SK-N-SH treated with all-trans-retinoic acid at 6 μM for 48 hours (cell line): ENCODE measurements at places on chromosomes 11 and 22.

DNA sequence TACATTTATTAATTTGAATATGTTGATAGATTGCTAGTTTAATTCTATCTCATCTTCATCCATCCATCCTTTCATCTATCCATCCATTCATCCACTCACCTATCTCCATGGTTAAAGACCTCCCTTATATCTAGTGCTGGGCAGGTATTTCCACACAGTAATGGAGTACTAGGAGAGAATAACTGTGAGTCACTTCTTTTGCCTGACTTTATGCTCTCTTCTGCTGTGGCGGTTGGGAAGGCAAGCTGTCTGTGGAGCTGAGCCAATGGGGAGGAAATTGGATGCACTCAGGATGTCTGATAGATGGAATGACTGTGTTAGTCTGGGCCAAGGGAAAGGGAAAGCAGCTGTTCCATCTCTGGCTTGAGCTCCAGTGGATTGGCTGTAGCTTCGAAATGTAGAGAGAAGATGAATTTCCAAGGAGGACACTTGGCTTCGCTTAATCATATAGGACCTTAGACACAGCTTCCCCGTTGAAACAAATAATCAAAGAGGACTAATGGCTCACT, 60.3 kb downstream of the NELL1 start:
- no peak for ATAC-seq

DNA sequence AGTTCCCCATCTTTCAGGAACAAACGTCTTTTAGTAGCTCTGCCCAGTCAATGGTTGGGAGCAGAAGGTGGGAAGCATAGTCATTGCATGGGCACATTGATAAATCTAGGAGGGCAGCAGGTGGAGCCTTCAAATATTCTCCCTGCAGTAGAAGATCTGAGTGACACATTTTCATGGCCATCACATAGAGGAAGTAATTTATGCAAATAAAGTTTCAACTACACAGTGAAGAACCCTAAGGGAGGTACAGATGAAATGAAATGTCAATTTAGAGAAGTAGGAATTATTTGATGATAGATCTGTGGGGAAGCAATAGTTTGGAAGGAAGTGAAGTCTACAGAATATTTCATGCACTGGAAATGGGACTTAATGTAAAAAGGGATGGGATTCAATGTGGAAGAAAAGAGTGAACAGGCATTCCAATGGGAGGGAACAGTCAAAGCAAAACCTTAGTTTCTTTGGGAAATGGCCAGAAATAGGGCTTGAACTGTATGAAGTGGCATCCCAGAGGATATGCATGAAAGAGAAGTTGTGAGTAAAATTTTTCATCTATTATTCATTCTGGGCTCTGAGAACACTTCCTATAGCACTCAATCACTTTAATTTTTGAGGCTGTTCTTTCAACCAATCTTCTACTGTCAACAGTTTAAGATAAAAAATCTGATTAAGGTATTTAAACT, 256.2 kb upstream of the LUZP2 start:
- no peak for ATAC-seq

GRCh38 chr11:134760299-134760698, 348.3 kb upstream of the B3GAT1 start:
- no peak for ATAC-seq

- no peak for ATAC-seq
These were observed 64.5 kb downstream of the CCDC73 start for GRCh38 chr11:32729976-32730375.

DNA sequence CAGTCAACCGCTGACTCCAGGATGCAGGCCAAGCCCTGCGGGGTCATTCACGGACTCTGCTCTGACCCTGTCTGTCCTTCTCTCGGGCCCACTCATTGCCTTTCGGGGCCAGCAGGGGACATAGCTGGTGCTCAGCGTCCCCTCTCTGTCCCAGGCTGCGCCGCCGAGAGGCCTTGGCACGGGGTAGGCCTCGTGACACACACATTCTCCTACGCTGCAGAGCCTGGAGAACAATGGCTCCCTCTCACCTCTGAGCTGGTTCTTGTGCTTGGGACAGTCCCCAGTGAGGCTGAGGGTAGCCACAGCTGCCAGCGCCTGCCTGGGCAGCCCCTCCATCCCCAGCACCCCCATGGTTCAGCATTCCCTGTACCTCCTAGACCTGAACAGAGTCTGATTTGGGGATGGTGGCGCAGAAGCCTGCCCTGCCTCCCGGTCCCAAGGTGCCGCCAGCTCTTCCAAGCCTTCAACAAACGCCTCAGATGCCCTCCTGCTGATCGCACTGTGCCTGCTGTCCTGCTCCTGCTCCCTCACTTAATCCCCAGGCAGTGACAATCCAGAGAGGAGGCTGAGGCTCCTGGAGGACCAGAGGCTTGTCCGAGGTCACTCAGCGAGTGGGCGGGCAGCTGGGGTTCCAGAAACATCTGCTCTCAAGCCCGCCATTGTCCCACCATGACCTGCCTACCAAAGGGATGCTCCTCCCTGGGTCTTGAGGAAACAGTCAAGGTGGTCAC, 30.4 kb downstream of the DUSP8 start:
- no peak; the same call in 2 of the 3 replicates for ATAC-seq

GRCh38 chr22:37972527-37972926, 11.8 kb downstream of the SOX10 start:
- no peak for ATAC-seq

DNA sequence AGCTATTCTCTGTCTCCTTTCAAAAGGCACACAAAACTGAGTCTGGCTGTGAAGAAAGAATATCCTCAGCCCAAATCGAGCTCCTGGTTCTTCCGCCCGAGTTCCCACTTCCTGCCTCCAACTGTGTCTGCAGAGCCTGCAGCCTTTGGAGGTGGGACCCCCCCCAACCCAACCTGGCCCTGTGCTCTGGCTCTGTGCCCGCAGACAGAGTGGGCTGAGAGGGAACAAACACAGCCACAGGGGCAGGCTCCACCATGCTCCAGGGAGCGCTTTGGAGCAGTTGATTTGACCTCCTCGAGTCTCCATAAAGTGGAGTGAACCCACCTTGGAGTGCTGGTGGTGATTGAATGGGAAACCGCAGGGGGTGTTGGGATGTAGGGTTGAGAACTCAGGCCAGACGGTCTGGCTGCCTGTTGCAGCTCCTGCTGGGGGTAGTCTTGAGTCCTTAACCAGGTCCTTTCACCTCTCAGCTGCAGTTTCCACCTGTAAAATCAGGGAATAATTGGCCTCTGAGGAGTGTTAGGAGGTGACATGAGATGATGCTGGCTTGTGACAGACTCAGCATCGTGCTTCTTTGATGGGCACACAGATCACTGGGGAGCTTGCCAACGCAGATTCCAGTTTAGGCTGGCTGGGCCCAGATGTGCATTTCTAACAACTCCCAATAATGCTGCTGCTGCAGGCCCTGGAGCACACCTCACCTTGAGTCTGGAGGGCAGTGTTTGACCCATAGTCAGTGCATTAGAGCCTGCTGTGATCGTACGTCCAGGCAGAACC, 11.4 kb downstream of the DAGLA start:
- ATAC-seq: no peak

DNA sequence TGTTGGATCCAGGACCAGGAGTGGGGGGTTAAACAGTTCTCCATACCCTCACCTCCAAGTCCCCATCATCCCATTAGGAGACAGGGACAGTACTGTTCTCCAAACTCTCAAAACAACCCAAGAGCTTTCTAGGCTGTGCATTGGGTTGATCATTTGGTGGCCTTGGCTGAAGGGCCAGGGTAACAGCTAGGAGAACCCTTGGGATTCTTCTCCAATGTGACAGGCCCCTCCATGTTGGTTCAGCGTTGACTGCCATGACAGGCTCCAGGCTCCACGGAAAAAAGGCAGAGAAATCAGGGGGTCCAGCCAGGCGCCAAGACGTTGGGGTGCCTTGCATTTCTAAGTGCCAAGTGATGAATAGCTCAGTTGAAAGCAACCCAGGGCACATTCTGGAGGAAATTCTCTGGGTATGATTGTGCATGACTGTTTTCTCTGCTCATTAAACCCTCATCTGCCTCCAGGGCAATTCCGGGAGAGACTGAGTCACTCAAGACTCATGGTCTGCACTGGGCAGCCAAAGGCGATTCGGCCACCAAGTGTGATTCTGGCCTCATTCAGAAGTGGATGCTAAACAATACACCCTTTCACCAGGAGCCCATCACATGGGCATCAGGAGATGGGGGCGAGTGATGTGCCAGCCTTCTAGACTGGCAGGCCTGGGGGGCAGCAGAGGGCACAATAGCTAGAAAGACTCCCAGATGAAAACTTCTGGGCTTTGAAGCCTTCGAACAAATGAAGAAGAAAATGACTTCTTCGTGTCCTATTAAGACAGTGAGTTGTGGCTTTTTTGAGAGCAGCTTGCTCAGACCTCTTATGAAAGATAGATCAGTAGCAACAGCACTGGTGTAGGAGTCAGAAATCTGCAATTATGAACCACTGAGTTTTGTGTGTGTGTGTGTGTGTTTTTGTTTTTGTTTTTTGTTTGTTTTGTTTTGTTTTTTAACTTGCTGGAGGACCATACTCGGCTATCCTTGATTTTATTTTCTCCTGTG, 27.7 kb downstream of the CD44 start:
- ATAC-seq: peak; percentile 76

DNA sequence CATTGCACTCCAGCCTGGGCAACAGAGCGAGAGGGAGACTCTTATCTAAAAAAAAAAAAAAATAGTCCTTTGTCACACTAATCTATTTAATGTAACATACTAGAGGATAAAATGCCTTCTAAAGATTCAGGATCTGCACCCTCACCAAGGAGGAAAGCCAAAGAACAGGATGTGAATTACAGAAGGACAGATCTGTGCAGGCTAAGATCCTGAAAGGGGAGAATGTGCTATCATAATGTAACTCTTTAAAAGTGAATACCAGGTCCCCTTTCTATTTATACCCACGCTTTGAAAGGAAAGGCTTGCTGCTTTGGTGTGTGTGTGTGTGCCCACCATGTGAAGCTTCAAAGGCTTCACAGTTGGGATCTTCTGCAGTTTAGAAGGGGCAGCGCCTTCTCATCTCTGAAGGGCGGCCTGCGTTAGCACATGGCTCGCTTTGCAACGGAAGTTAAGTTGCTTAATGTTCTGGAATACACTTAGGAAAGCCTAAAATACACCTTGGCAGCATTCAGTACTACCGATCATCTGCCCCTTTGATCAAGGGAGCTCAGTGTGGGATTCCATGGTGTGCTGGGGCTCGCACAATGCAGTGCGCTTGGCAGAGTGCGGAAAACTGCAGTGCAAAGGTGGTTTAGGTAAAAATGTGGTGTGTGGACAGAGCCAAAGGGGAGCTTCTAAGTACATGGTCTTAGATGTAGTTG, 6.8 kb downstream of the CECR2 start:
- no peak for ATAC-seq

GRCh38 chr11:64998690-64999431, 2.1 kb upstream of the BATF2 start:
- ATAC-seq: no peak

- peak; percentile 100 for ATAC-seq
These were observed 74.0 kb downstream of the ADAMTS15 start for GRCh38 chr11:130522284-130522961.

DNA sequence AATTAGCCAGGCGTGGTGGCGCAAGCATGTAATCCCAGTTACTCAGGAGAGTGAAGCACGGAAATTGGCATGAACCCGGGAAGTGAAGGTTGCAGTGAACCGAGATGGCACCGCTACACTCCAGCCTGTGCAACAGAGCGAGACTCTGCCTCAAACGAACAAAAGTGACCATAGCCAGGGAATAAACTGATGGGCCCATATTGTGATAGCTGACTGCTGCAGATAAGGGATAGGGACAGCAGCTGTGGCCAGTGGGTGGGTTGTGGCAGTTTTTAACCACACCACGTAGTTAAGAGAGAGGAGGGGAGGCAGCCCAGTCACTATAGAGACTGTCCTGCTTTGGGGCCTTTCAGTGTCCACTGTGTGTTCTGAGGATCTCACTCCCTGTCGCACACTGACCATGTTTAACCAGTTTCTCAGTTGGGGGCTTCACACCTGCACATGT, 58.9 kb downstream of the PISD start:
- no peak for ATAC-seq

- ATAC-seq: no peak
These were observed 411 bp downstream of the PPP6R2 start for GRCh38 chr22:50343541-50343935.

GRCh38 chr22:23113067-23113846, 28.5 kb downstream of the RSPH14 start:
- peak; percentile 16; the same call in 2 of the 3 replicates for ATAC-seq

- ATAC-seq: no peak
These were observed 74.8 kb downstream of the NAT10 start for GRCh38 chr11:34180040-34180813.

- ATAC-seq: peak; percentile 55
These were observed 3.1 kb downstream of the CST6 start for GRCh38 chr11:66014804-66015453.

DNA sequence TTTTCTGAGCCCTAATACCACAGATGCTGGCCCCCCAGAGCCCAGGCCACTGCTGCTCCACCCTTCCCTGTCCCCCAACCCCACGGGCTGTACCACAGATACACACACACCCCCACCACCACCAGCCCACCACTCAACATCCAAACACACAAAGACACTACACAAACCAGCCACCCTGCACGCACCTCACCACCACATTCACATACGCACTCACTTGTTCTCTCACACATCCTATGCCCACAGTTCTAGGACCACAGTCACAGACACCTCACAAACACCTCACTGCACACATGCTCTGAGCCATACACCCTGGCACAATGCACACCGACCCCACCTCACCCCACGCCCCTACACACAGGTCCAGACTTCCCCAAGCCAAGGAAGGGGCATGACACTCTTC, 22.5 kb upstream of the OAF start:
- ATAC-seq: no peak
